Hindlimb muscle (tissue), 1 donor: ENCODE measurements at places on chromosomes 5 and 9.

GRCh38 chr9:86102626-86103025 lies 3.3 kb upstream of the GOLM1 start:
- DNase-seq = no peak

- no peak for DNase-seq
Observed at GRCh38 chr9:133521122-133522072, 3.4 kb downstream of the MYMK start.

GRCh38 chr5:65914641-65915196 lies 11.7 kb upstream of the ERBIN start:
- no peak for DNase-seq

GRCh38 chr5:147187099-147187540 lies 47.7 kb upstream of the STK32A start:
- no peak for DNase-seq
